ENCODE measurements at places on chromosomes 6 and 20.

- DNase-seq, result no peak
Observed at GRCh38 chr6:104540743-104541142, 319.0 kb downstream of the HACE1 start.

- DNase-seq, result no peak
Observed at GRCh38 chr6:23589811-23590210, 536.2 kb upstream of the NRSN1 start.

DNA sequence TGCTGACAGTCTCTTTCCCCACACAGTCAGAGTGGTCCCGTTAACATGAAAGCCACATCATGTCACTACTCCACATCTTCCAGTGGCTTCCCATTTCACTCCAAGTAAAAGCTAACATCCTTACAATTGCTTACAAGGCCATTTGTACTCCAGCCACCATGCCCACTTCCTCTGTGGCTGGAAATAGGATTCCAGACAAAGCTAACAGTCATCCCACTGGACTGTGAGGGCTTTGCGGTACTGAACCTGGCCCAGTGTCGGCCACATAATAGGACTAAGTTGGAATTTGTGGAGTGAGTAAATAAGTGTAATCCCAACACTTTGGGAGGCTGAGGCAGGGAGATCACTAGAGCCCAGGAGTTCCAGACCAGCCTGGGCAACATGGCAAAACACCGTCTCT, 10.9 kb downstream of the CCM2L start:
- DNase-seq, result no peak

- DNase-seq, result no peak
Observed at GRCh38 chr20:35578469-35578868, 36.6 kb downstream of the ERGIC3 start.

DNA sequence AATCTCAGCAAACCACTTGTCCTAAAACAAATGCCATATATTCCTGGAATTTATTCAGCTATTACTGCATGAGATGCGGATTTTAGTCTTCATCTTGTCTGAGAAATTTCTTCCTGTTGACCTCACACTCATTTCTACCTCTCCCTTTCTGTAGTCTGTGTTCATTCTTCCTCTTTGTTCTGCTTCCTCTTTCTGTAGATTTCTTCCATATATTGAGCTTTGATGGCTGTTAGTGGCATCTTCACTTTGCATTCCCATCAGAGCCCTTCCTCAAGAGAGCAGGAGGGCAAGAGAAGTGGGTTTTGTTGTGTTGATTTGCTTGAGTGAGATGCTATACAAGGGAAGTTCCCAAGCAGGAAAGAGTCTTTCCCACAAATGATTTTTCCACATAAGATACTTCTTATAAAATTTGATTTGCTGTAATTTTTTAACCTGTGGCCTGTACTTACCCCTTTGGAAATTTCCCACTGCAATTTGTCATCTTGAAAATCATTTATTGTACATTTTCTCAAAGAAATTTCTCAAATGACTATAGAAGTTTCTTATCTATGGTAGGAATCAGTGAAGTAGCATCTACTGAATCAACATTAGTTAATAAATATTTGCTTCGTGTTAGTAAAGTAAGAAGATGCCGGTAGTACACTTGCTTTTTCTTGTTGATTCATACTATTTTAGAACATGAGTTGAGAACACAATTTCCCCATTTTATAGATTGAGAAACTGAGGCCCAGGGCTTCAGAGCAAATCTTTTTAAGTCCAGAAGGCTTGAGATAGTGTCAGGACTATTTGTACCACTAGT, 43.8 kb downstream of the MAP3K4 start:
- no peak for DNase-seq

- DNase-seq, result no peak
Observed at GRCh38 chr20:23305098-23305497, 45.5 kb upstream of the NXT1 start.

DNA sequence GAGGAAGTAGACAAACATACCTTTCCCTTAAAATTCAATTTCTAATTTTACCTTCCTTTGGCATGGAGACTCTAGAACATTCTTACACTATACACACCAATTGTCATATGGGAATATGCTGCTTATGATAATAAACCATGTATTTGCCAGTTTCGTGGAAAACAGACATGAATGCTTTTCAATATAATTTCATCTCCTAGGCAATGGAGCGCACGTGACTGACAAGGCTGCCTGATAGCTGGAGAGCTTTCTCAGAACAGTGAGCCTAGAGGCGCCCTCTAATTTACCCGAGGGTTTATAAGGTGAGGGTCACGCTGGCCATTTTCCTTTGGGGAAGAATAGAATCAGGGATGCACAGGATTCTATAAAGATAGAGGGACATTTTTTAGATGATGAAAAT, 56.5 kb downstream of the PRR18 start:
- no peak for DNase-seq

DNA sequence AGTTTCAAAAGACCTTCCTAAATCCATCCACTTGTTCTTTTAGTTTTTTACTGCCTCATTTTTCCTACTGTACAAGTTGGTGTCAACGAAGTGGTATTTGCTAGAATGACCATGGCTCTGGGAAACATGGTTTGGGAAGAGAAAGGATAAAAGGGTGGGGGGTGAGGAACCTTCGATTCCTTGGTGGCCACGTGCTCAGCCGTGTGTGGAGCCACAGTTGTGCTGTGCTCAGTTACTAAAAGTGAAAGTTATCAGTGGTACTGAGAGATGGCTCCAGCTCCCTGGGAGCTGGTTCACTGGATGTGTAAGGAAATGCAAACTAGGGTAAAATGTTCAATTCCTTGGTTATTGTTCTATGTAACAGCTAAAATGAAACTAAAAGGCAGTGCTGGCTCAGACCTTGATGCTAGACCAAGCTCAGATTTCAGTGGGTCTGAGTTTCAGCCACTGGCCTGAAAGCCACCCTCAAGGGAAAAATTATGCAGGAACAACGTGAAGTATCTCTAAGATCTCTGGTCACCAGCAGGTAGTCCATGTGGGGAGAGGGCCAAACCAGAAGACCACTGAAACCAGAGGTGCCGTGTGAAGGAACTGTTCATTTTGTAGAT, 7.4 kb upstream of the SLC22A2 start:
- DNase-seq, result no peak

All from CD4-positive, alpha-beta T cell treated with Interleukin-10 for 1 hour (primary cell).